ENCODE measurements at places on chromosomes 12 and 14.
A peak's percentile ranks its signal among the peaks of the same experiment; 100 is the strongest.

DNA sequence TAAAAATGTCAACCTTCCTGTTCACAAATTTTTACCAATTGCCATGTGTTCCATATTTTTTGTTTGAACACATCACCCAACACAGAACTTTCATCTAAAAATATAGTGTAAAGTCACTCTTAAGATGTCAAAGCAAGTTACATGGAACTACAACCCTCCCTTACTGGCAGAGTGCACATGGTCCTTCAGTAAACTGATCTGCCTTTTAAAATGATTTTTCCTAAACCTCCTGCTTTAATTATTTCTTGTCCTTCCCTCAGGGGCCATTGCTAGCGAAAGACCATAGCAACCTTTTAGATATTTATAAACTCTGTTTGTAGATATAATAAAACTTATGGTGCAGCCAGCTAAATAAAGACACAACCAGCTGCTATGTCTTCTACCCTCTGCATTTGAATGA is 255.2 kb upstream of the FAR2 start:
- no peak for ATAC-seq

- ATAC-seq = no peak
Observed at GRCh38 chr14:103141117-103141796, 18.0 kb downstream of the TNFAIP2 start.

- no peak for ATAC-seq
Observed at GRCh38 chr12:88251798-88252197, 109.7 kb downstream of the TMTC3 start.

GRCh38 chr12:110012659-110013058 is 13.4 kb downstream of the ANKRD13A start:
- ATAC-seq = no peak

DNA sequence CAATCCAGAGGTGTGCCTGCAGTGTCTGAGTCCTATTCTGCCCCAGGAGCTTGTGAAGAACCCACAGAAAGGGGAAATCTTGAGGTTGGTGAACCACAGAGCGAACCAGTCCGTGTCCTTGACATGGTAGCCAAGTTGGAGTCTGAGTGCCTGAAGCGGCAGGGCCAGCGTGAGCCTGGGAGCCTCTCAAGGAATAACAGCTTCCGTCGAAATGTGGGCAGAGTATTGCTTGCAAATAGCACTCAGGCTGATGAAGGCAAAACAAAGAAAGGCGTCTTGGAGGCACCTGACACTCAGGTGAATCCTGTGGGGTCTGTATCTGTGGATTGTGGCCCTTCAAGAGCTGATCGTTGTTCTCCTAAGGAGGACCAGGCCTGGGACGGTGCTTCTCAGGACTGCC is 60.5 kb downstream of the ATG14 start:
- ATAC-seq = no peak

DNA sequence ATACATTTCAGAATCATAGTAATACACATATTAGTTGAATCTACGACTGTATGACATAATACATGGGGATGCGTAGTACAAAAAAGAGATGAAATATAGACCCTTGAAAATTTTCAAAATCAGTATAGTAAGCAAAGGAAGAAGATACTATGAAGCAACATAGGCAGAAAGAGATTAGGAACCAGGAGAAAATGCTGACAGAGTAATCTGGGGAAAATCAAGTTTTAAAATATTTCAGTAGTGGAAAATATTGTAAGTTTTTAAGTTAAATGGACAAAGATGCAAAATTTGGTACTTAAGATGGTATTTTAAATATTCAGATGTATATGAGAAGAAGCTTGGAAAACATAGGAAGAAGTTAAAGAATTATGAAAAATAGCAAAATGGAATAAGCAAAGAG is 915.6 kb upstream of the LRFN5 start:
- no peak for ATAC-seq

- ATAC-seq = no peak
Observed at GRCh38 chr12:3961591-3961990, 88.4 kb upstream of the PARP11 start.

DNA sequence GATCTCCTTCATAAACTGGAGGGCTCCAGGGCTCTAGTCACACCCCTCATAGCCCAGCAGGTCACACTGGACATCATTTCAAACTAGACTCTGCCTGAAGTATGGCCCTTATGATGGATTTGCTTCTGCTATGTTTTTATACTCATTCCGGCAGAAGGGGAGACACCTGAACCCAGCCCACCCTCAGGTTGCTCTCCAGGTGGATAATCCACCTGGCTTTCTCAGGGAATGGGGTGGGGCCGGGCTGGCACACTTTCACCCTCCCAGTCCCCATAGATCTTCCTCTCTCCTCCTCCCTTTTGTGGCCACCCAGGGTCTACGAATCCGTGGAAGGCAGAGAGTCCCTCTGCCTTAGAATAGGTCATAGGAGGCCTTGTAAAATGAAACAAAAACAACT is 9.8 kb upstream of the KRT73 start:
- ATAC-seq = no peak

- no peak for ATAC-seq
Observed at GRCh38 chr12:269191-269590, 6.6 kb upstream of the SLC6A13 start.

DNA sequence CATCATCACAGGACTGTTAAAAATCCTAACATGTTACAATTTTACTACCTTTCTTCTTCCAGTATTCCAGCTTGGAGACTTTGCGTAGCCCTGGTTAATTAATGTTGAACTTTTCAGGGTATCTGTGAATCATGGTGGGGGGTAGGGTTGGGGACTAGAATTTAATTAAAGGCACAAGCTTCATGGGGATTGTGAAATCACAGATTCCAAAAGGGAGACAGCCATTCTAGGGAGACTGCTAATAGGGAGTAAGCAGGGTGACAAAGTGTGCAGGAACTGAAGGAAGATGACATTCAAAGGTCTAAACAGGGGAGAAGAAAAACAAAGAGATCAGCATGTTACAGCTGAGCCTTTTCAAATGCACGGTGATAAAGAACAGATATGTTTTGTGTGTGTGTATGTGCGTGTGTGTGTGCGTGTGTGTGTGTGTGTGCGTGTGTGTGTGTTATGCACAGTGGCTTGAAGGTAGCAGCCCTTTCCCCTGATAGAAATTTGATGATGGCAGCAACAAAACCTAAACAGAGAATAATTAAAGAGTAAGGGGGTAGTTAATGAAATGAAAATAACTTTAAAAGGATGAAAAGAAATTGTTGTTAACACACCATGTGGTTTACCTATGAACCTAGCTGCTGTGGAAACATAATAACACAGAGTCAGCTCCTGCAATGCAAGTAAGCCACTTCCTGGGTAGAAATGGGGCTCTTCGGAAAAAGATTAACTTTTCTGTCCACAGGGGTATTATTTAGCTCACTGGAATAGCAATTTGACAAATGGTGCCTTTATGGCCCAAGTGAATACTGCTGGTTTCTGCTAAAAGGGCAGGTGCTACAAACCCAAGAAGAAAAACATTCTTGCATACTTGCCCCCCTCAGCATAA is 581.7 kb downstream of the DIO2 start:
- no peak for ATAC-seq

GRCh38 chr12:89695830-89696229 is 12.8 kb downstream of the ATP2B1 start:
- no peak for ATAC-seq

- ATAC-seq = no peak
Observed at GRCh38 chr14:101884089-101884933, 80.1 kb upstream of the DYNC1H1 start.

DNA sequence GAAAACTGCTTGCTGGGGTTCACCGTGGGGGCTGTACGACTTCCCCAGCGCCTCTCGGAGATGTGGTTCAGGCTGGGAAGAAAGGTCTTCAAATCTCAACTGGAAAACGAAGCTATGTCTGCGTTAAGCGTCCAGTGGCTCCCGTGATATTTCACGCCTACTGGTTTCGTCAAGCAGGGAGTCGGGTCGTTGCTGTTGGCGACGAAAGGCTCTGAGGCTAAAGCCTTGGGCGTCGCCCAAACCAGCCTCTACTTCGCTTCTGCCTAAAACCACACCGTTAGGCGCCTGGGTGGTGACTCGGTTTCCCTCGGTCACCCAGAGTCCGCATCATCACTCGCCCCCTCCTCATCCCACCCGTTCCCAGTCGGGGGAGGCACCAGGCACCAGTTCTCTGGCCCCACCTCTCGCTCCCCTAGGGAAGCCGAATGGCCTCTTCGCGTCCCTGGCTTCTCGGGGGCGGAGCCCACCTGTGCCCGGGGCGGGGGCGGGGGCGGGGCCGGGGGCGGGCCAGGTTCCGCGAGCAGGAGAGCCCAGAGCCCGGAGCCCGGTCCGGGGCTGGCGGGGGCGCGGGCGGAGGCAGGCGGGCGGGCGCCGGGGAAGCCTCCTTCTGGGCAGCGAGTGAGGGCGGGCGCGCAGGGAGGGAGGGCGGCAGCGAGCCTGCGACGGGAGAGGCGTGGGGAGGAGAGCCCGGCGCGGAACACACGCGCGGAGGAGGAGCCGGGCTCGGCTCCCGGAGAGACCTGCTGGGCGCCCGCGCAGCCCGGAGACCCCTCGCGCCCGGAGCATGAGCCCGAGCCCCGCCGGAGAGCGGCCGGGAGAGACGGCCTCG is at the start of gene B4GALNT3:
Gene B4GALNT3, plus strand, starts transcription at position 510 of the 829 bp plus-strand sequence. CDS start 438 bp downstream, outside the sequence.
- peak; percentile 77 for ATAC-seq

GRCh38 chr14:94237983-94238382 is 55.1 kb downstream of the SERPINA10 start:
- ATAC-seq = no peak

DNA sequence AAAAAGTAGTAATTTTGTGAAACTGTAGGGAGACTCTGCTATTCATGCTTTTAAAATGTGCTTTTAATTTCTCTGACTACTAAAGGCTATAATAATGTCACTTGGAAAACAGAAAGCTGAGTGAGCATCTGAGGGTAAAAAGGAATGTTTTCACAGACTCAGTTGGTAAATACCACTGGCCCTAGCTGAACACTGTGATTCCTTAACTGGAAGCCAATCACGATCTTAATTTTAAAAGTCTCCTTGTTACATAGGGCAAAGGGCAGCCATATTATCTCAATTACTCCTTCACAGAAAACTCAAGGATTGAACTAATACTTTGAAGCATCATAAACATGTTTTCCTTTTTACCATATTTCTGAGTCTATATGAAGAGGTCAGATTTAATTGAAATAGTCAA is 41.9 kb downstream of the PAWR start:
- ATAC-seq = no peak

DNA sequence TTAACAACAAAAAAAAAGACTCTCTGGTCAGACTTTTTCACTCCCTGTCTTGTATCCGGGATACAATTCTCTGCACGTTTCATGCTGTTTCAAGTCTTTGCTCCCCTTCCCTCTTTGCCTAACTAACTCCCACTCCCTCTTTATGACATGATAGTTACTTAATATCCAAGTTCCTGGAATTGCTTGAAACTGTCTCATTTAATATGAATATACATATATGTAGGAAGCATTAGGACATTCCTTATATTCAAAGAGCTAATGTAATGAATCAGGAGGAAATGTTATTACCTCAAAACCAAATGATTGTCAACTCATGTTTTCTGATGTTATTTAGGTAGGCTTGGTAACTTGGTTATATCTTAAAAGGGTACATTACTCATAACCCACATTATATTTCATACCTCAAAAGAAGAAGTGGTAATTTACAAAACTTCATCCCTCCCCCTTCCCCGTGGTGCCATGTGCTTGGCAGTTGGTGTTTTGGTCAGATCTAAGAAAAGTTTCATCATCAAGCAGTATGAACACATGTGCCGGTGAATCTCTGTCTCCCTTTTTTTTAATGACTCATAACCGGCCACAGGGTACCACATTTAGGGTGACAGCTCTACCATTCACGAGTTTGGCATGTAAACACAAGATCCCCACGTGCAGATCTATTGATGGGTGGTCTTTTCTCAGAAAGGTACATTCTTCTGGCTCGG is 56.5 kb downstream of the HCAR2 start:
- peak; percentile 17 for ATAC-seq

DNA sequence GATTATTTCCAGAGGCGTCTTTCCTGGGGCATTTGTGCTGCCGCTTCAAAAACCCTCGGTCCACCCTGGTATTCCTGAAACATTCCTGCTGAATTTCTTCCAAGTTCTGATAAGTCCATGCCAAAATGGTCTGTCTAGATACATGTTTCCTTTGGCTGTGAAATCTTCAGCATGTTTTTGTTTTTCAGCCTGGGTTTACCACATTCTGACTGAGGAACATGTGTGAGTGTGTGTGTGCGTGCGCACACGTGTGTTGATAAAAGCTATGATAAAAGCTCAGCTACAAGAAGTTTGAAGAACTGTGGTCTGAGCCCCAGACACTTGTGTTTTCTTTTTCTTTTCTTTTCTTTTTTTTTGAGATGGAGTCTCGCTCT is 22.4 kb downstream of the ANKRD9 start:
- ATAC-seq = no peak

GRCh38 chr12:11863988-11864387 is 206.8 kb upstream of the BCL2L14 start:
- ATAC-seq = peak; percentile 47

DNA sequence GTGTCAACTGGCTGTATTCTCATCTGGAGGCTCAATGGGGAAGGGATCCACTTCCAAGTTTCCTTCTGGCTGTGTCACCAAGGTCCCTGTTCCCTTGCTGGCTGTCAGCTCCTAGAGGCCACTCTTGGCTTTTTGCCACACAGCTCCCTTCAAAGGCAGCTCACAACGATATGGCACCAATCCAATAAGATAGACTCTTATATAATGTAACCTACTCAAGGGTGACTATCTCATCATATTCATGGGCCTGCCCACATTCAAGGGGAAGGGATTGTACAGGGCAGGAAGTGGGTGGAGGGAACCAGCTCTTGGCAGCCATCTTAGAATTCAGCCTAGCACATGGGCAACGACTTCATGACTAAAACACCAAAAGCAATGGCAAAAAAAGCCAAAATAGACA is 98.7 kb upstream of the PLXNC1 start:
- no peak for ATAC-seq

DNA sequence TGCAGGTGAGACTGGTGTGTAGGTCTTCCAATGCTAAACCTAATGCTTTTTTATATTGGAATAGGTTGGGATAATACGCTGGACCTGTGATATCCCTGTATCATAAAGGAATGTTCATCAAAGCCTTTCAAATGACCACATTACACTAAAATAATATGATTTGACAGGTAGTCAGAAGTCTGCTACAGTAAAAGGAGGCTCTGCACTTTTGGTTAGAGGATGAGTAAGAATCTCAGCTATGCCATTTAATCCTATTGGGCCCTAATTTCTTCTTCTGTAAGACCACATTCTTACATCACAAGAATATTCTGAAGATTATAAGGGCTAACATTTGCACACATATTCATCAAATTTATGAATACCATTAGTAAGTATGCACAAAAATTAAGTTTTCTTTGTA is 250.5 kb upstream of the FLRT2 start:
- no peak for ATAC-seq

DNA sequence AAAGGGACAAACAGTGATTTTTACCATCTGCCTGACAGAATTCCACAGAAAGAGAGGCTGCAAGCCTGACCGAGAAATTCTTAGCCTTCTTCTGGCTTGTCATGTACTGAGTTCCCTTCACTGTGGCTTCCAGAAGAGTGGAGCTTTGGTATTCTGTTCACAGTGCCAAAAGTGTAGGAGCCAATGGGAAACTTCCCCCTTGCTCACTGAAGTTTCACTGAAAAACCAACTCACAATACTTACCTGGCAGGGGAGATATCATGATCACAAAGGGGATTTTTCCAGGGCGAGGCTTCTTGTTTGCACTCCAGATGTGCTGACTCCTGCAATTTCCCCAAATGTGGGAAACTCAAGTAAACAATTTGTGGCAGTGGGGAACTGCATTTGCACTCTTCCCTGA is 31.7 kb upstream of the MMP19 start:
- peak; percentile 38 for ATAC-seq
